ENCODE measurements at places on chromosomes 4 and X.

DNA sequence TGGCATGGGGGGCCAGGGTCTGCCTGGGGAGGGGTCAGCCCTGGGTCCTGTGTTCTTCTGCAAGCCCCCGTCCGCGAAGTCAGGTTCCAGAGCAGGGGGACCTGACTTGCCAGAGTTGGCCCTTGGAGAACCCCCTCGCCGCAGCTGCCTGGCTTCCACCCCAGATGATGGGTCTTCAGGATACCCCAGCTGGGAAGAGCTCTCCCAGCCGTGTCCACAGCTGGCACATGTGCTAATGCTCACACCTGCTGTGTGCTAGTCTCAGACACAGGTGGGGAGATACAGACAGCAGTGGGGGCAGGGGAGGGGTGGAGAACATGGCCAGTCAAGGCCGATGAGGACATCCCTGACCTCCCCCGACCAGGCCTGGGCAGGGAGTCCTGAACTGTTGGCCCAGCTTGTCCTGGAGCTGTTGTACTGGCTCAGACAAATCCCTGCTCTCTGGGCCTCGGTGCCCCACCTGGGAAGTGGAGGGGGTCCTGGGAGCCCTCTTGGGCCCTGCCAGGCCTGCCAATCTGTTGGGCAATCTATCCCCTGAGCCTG lies 3.5 kb downstream of the ADRA2C start:
- no peak for DNase-seq

- no peak for DNase-seq
These were observed 263.2 kb upstream of the ITM2A start for GRCh38 chrX:79630033-79631009.

DNA sequence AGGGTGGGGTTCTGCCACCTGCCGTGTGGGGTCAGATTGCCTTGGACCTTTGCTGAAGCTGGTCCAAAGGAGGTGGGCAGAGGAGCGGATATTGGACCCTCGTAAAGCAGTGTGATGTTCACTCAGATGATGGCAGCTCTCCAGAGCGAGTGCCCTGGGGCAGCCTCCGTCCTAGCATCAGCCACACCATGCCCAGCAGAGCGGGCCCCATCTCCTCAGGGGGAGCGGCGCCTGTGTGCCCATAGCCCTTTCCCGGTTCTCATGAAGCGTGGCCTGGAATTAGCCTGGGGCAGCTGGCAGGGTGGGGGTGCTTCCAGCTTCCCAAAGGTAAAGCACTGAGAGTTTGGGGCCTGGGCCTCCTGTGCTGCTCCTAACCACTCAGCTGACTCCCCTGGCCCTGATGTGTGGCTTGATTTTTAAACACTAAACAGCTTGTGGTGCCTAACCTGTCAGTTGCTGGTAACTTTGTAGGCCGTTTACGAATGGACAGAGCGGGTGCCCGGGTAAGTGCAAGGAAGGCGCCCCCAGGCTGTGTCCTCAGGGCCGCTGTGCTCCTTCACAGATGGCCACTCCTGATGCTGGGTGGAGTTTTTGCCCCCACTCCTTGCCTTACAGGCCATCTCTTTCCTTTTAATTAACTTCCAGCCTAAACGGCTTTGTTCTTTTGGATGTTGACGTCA lies 36.0 kb downstream of the NOP14 start:
- no peak for DNase-seq

GRCh38 chr4:38976308-38976707 lies 55.9 kb downstream of the TMEM156 start:
- no peak for DNase-seq

GRCh38 chrX:10939424-10939823 lies 171.7 kb upstream of the HCCS start:
- no peak for DNase-seq

DNA sequence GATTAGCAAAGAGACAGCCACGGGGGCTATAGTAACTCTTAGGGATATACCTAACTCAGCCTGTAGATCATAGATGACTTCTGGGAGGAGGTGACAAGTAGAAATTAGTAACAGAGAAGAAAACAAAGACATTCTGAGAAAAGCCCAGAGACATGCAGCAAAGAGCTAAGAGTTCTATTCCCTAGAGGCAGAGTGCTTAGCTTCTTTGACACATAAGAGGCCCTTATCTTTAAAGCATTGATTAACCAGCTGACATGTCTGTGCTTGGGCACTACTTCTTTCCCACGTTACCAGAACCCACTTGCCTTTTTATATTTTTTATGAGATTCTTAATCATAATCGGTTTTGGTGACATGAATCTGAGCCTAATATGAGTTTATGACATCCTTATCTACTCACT lies 179.5 kb downstream of the GABRB1 start:
- no peak for DNase-seq

DNA sequence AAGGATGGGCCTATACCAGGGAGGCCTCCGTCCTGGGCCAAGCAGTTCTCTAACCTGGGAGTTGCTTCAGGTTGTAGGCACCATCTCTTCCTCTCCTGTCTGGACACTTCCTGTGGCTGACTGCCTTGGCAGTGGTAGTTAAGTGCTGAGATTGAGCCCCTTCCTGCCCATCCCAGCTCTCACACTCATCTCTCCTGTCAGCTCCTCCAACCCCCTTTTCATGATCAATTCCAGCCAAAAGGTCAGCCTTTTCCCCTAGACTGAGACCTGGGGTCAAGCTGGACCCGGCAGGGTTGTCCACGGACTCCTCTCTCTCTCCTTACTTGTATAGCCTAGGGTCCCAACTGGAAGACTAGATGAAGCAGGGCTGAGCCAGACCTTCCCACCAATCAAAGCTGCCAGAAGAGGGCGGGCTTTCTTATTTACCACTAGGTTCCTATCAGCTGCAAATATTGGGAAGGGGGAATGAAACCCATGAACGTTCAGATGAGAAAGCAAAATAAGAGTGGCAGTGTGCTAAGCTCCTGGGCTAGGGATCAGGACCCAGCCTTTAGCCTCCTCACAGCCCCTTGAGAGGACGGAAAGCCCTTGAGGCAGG lies 34.5 kb downstream of the KDM5C start:
- DNase-seq = no peak

- DNase-seq = peak; percentile 95
These were observed 180.7 kb upstream of the PGRMC2 start for GRCh38 chr4:128468123-128468989.

DNA sequence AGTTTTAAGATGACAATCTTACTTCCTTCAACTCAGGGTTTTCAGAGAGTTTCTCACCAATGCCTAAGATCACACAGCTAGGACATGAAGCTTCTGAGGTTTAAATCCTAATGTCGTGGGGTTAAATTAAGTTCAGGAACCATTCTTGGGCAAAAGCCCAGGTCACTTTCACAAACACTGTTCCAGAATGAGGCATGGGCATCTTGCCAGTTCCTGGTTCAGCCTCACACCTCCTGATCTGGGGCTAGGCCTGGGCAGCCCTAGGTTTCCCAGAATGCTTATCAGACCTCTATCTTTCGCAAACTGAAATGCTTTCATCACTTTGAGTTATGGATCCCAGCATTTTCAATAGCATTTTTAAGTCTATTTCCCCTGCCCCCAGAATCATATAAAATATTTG lies 224.8 kb upstream of the EDA2R start:
- no peak for DNase-seq

DNA sequence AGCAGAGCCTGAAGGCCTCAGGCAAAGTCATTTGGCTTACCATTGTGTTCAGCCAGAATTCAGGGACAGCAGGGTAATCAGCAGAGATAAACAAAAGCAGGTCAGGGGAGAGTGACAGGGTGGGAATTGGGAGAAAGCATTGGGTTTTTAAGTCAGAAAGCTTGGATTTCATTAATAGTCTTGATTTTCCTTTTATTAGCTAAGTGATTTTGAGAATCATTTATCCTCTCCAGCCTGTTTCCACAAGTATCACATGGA lies 410.1 kb downstream of the HNRNPD start:
- DNase-seq = no peak

GRCh38 chr4:20095805-20096541 lies 155.7 kb upstream of the SLIT2 start:
- DNase-seq = no peak

- DNase-seq = no peak
These were observed 10.5 kb downstream of the CD99 start for GRCh38 chrX:2701600-2701999.

GRCh38 chr4:118842055-118842454 lies 6.1 kb upstream of the SEC24D start:
- DNase-seq = peak; percentile 23

Data from fibroblast of skin of left quadriceps (primary cell).